ENCODE measurements at places on chromosomes 2 and 18.

- DNase-seq, result no peak
Observed at GRCh38 chr2:227450311-227450841, 21.6 kb upstream of the AGFG1 start.

DNA sequence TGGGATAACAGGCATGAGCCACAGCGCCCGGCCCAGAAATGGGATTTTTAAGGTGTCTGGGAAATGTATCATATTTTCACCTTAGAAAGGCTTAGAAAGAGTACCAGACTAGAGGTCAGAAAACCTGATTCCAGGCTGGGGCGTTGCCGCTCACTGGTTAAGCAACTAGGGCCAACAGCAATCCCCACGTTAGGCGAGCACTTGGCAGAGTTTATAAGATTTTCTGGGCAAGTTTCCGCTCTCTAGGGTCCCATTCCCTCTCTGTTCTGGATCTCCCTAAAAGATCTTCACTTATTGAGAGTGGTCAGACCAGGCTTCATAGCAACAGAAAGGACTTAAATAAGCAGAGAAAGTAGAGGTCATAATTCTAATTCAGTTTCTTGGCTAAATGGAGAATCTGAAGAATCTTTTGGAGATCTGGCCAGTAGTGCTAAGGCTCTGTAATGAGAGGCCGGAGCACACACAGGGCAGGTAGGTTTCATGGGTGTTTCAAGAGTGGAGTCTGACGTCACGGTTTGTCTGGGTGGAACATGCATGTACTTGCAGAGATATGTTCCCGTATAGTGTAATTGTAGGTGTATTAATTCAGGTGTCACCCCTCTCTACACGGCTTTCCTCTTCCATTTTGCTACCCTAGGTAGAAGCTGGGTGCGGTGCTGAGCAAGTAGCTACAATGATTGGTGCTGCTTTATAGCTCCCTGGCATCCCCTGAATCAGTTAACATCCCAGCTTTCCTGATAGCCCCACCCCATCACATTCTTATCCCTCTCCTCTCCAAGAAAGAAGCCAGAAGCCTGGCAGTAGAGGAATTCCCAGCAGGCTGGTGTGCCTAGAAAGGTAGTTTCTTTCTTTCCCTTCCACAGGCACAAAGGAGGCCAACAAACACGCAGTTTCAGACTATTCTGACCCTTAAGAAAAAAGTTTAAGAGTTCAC, 4.4 kb upstream of the SMAD7 start:
- DNase-seq, result no peak

- DNase-seq, result no peak
Observed at GRCh38 chr18:79257480-79257879, 138.2 kb upstream of the NFATC1 start.

- DNase-seq, result peak; percentile 61
Observed at GRCh38 chr2:171432969-171433762, 624 bp downstream of the METTL8 start.

- DNase-seq, result no peak
Observed at GRCh38 chr18:55376387-55376786, 211.6 kb downstream of the TCF4 start.

DNA sequence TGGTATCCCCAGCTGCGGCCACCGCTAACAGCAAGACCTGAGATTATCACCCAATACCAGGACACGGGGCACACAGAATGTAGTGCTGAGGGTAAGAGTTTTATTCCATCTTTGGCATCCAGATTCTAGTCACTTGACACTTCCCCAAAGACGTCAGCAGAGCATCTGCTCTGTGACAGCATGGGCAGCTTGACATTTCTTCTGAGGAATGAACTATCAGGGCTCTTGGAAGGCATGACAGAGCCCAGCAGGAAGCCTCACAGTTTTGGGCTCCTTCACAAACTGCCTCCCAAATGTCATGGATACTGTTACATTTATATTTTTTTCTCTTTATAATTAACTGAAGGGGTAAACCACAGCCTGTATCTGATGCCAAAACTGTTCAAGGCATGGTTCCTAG, 1010.7 kb downstream of the TDRD15 start:
- DNase-seq, result peak; percentile 40

DNA sequence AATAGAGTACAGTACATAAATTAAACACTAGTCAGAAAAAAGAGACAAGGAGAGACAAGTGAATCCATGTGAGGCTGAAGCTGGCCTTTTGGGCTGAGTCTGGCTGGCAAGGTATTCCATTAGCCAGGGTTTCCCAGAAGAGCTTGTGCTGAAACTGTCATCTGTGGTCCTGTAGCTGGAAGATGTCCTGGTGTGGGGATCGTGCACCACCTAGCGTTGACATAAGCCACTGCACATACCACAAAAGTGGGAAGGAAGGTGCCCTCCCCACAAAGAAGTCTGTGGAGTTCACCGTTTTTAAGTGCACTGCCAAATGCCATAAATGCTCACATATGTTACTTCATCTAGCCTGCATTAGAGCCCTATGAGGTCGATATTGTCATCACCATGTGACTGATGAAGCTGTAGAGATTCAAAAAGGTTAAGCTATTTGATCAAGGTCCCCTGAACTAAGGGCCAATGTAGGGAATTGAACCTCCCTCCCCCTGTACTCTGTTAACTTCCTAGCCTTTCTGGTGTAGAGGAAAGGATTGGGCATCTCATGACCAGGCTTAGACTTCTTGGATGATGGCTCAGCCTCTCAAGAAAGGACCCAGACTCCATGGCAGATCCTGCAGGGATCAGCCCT, 31.9 kb upstream of the GALNT14 start:
- DNase-seq, result peak; percentile 47

Measured in DMS 273 treated with DMSO at 0.1 percent for 48 hours (cell line).